ENCODE measurements at places on chromosomes 3 and 15.

DNA sequence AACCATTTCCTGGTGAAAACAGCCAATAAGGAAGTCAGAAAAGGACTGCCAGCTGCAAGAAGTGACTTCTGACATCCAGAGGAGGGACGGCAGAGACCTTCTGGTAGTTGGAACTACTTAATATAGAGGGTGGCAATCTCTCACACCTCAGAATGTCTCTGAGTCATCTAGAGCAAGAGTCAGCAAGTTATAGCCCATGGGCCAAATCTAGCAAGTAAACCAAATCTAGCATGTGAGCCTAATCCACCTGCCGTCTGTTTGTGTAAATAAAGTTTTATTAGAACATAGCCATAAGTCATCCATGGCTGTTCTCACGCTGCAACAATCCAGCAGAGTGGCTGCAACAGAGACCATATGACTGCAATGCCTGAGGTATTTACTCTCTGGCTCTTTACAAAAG is 160.5 kb upstream of the NR2E3 start:
- no peaks in the 10 kb centered on the region for H3K27me3 ChIP-seq
- H3K4me1 ChIP-seq: peaks cover 2% of the 10 kb centered on the region
- DNase-seq: no peak
- no peak overlapping the region for H3K27ac ChIP-seq
- no peaks in the 10 kb centered on the region for H3K36me3 ChIP-seq

GRCh38 chr3:98013411-98014267 is 21.5 kb downstream of the GABRR3 start:
- no peaks in the 10 kb centered on the region for H3K36me3 ChIP-seq
- no peak overlapping the region for H3K27ac ChIP-seq
- no peaks in the 10 kb centered on the region for H3K4me1 ChIP-seq
- H3K27me3 ChIP-seq: no peaks in the 10 kb centered on the region
- peak; percentile 68 for DNase-seq

DNA sequence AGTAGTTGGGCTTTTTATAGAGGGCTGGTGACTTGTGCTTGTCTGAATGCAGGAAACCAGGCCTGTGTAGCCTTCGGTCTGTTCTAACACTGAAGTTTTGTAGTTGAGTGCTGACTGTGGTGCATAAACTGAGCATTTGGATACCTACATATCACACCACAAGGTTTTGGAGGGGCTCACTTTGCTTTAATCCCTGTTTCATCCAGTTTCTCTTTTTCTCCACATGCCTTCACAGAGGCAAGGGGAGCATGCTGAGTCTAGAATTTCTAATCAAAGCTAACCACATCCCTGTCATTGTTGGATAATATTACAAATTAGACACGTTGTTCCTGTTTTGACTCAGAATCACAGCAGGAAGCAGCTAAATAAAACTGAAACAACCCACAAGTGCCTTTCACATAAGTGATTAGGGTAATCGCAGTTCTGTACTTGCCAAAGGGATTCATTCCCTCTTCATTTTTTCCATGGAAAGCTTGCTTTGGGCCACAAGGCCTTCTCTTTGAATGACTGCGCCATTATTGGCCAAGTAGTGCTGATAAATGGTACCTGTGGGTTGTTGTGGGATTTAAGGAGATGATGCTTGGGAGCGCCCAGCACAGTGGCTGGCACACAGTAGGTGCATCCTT is 48.9 kb downstream of the TGFBR2 start:
- no peaks in the 10 kb centered on the region for H3K27me3 ChIP-seq
- peak; percentile 55 for DNase-seq
- peaks cover 16% of the 10 kb centered on the region for H3K4me1 ChIP-seq
- H3K4me3 ChIP-seq: no peak overlapping the region
- peaks cover 88% of the 10 kb centered on the region for H3K36me3 ChIP-seq

- H3K36me3 ChIP-seq: no peaks in the 10 kb centered on the region
- H3K27me3 ChIP-seq: no peaks in the 10 kb centered on the region
- H3K4me1 ChIP-seq: no peaks in the 10 kb centered on the region
These were observed 792.6 kb downstream of the NAALADL2 start for GRCh38 chr3:175651716-175652115.

DNA sequence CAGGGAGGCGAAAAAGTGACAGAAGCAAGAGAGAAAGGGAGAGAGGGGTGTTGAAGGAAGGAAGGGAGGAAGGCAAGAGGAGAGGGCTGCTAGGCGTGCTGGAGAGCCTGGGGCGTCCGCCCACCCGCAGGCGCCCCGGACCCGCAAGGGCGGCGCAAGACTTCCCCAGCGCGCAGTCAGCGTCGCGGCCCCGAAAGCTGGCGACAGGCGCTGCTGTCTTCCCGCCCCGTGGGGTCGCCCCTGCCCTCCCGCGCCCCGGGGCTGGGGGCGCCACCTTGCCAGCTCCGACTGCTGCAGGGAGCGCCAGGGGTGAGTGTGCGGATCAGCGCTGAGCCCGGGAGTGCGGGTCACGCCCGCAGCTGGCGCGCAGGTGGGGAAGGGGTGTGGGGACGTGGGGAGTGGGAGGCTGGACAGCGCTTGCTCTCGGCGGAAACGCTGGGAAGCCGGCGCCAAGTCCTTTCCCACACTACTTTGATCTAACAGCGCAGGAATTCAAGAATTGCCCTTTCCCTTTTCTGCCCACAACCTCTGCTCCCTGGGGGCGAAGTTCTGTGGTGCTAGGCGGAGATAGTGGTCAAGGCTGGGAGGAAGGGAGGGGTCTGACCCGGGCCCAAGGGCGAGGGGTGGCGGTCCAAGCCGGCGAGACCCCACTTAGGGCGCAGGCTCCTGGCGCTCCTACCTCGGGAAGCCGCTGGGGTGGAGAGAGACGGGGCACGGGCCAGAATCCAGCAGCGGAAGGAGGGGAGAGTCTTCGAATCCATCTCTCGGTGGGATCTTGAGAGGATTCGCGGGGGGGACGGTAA is 266.1 kb downstream of the CGGBP1 start:
- no peak within 1 kb of the TSS for H3K27ac ChIP-seq
- DNase-seq: no peak
- H3K4me1 ChIP-seq: peaks cover 9% of the 10 kb centered on the region

Data from mesenchymal stem cell (in vitro differentiated cells and primary cell).